ENCODE measurements at places on chromosomes 16 and 17.

GRCh38 chr17:82553210-82553930, 33.8 kb downstream of the FOXK2 start:
- no peak for DNase-seq

GRCh38 chr16:29950806-29951461, 10.9 kb upstream of the TMEM219 start:
- DNase-seq, result no peak

DNA sequence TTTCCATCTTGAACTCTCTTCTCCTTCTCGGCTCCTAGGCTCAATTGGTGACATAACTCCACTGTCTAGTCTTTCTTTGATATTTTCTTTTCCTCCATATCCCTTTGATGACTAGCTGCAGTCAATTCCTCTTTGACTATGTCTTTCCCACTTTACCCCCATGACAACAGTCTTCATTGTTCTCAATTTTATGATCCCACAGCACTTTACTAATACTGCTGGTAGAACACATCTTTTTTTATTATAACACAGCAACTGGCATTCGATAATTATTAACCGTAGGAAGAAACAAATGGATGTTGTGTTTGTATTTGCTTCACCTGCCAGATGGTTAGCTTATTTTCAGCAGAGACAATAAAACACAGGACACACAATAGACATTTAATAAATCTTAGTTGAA, 1.3 kb downstream of the KRTAP3-3 start:
- no peak for DNase-seq

DNA sequence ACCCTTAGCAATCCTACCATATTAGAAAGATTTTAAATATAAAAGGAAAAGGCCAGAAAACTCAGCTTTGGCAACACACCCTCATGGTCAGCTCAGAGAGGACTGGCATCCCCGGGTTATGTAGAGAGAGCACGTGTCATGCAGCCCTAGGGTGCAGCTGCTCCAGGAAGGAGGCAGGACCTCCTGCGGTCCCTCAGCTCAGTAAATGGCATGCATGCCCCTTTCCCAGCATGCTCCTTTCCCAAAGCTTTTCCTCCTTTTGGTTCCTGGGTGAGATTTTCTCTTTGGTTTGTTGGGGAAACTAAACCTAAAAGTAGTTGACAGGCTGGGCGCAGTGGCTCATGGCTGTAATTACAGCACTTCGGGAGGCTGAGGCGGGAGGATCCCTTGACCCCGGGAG, 3.9 kb downstream of the GAN start:
- DNase-seq, result no peak

Data from activated CD4-positive, alpha-beta T cell treated with anti-CD3 and anti-CD28 coated beads, Interleukin-2, Interleukin-4, amounts not matched to agents 100 ng/mL and 50 ng/mL, durations not matched to agents 16 hours and 8 hours (primary cell).